ENCODE measurements at places on chromosomes 13 and 19.

DNA sequence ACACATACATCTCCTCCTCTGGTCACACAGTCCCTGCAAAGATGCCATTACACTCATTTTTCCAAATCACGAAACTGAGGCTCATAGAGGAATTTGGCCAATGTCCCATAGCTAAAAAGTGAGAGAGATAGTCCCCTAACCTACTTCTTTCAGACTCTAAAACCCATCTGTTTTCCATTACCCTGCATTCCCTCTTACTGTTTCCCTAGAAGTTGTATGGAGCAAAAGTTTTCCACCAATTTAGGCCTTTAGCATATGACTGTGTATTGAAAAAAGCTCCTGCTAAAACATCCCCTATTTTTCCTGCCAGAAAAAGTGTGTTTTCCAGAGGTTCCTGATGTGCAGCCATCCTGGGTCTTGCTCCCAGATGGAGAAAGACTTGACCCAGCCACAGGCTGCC, 16.3 kb downstream of the SERP2 start:
- no peak for DNase-seq

DNA sequence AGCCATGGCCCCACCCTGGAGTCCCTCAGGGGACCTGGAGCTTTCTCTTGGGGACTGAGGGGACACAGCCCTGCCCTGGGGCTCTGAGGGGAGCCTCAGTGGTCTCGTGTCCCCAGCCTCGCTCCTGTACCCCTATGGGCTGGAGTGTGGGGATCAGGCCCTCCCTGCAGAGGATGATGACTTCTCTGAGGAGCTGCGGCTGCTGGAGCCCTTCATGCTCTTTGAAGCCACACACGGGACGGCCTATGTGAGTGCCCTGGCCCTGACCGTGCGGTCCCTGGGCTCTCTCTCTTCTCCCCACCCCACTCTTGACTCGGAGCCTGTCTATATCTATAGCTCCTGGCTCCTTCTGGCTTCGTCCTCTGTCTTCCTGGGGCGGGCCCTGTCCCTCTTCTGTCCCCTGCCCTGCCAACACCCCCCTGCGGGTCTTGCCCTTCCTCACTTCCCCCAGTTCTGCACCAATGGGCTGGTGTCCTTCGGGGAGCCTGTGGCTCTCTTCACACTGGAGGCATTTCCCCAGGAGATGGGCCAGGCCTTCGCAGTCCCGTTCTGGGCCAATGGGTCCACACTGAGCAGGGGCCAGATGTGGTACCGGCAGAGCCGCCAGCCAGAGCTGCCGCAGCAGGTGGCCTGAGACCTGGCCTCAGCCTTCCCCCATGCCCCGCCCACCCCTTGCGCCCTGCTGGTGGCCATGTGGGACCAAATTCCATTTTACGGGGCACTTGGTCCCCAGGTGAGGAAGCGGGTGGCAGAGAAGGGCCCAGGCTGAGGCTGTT, 33.1 kb downstream of the HPN start:
- DNase-seq, result no peak

DNA sequence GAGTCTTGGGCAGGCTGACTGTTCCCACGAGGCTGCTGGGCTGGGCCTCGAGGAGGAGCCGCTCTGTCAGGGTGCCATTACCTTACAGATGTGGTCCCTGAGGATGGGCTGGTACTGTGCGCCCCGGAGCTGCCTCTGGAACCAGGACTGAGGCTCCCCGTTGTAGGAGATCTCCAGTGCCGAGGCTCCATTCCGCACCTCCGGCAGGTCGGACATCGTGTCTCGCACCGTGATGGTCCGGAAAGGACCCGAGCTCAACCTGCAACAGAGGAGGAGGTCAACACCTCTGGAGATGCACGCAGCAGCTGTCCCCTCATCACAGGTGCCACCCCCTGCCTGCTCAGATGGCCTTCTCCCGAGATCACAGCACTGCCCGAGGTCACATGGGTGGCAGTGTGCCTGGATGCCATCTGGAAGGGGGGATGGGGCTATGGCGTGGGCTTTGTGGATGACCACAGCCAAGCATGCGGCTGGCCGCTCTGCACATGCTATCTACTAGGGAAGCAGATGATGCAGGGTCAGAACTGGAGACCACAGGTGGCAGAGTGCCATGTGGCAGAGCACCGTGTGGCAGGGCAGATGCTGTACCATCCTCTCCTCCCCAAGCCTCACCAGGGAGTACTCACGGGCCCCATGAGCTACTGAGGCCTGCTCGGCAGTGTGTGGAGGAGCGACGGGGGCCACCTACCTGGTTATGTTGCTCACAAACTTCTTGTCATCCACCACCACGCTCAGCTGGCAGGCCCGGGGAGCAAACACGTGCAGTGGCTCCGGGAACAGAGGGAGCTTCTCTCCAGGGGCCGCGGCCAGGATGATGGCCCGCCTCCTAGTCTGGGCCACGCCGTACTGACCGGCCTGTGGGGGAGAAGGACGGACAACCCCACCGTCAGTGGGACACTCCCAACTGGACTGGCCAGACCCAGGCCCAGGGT, 18.3 kb upstream of the EIF3G start:
- DNase-seq, result no peak

DNA sequence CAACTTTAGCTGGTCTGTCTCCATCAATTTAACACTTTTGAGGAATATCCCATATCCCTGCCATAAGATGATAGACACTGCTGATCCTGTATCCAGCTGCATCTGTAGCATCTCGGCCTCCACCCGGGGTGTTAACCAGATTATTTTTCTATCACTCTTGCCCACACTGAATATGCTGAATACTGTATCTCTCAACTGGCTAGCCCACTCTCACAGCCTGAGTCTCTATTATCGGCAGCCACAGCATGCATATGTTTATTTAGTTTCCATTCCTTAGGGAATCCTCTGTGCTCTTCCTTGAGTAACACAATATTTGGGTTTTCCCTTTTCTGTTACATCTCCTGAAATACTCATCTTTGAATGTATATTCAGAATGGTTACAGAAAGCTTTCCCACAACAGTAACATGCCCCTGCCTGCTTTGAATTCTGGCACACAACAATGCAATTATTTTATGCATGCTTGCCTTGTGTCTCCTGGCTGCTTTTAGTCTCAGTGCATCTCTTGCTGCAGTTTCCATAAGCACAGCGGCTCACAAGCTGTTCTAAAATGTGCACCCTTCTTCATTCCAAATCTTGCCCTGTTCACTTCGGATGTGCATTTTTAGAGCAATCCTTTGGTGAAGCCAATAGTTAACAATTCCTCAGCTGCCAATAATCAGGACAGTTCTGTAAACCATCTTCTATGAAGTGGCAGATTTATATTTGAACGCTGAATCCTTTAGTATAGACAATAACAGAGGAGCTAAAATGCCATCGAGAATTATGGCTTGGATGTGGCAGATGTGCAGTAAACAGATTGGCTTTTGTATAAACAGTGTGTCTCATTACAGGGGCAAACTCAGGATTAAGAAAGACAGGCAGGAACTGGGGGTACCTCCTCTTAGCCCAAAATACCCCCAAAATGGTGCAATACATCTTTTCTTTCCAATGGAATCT, 261.9 kb upstream of the SOX21 start:
- no peak for DNase-seq

DNA sequence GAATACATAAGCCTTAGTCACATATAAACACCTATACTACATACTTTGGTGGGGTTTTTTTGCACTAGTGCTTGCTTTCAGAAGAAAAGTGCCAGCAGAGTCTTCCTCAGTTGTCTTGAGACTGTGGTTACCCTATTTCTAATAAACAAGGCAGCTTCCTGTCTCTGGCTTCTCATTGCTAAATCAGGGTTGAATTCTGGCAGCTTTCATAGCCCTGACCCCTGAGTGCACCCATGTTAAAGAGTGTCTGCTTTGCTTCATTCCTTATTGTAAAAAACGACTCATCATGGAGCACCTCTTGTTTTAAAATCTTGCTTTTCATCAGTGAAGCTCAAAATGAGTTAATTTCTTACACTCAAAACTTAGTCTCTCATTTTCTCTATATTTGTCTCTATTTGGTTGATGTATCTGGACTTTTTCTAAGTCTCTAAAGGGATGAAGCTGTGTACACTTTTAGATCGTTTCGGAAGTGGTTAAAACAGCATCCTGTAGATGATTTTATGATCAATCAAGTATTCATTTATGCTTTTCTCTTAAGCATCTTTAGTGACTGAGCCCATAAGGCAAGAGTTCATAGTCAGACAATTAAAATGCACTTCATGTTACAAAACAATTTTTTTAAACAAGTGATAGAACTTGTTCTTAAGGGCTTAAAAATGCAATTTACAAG, 72.1 kb downstream of the KLF12 start:
- DNase-seq, result no peak

DNA sequence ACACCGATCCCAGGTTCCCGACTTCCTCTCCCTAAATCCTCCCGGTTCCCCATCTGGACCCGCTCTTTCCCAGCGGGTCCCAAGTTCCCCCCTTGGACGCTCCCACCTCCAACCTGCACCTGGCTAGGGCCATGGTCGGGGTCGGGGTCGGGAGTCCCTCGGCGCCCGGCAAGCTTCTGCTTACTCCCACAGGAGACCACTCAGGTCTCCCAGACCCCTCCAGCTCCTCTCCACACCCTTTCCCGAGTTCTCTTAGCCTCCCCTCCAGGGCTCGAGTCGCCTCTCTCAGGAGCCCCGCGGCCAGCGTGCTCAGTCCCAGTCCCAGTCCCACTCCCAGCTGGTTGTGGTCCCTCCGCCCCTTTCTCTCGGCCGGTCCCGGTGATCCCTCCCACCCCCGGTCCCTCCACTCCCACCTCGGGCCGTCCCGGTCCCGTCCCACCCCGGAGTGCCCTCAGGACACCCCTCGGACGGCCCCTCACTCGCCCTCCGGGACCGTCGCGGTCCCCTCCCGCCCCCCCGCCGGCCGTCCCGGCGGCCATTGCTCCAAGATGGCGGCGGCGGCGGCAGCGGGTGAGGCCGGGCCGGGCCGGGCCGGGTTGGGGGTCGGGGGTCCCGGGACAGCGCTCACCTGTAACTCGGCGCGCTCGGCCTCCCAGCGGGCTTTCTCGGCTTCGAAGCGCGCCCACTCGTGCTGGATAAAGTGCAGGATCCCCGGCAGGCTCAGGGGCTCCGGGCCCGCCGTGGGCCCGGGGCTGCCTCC, at the start of gene FKRP:
TSS of gene FKRP (plus strand) at position 537 of the 760 bp plus-strand sequence. CDS start 9,394 bp downstream, outside the sequence.
- DNase-seq, result no peak
